ENCODE measurements at places on chromosomes 16 and 17. TPM values are rescaled to one million over a fixed set of nuclear protein-coding genes. Genes with fewer than 3 reads are reported as not detected.
A peak's percentile ranks its signal among the peaks of the same experiment; 100 is the strongest.

Gene TBX4
- total RNA-seq: not detected

Gene CYB5B
- total RNA-seq: 76.1 TPM

Gene SRL
- 5.8 TPM for total RNA-seq

DNA sequence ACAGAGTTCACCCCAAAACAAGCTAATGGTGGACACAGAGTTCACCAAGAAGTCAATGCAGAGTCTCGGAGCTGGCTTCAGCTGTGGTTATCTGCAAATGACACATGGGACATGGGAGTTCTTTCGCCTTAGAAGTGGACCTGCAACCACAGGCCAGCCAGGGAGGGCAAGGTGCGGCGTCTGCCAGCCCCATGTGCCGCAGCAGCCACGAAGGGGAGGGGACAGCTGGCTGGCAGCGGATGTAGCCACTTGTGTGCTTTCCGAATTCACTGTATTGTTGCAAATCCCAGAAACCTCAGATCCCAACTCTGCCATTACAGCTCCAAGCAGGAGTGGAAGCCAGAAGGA, 24.8 kb downstream of the LMF1 start:
- H3K4me3 ChIP-seq: no peak overlapping the region
- peaks cover 13% of the 10 kb centered on the region for H3K36me3 ChIP-seq
- no peak overlapping the region for H3K27ac ChIP-seq
- H3K4me1 ChIP-seq: peaks cover 15% of the 10 kb centered on the region

Gene CACNA1G
- total RNA-seq: 0.09 TPM

DNA sequence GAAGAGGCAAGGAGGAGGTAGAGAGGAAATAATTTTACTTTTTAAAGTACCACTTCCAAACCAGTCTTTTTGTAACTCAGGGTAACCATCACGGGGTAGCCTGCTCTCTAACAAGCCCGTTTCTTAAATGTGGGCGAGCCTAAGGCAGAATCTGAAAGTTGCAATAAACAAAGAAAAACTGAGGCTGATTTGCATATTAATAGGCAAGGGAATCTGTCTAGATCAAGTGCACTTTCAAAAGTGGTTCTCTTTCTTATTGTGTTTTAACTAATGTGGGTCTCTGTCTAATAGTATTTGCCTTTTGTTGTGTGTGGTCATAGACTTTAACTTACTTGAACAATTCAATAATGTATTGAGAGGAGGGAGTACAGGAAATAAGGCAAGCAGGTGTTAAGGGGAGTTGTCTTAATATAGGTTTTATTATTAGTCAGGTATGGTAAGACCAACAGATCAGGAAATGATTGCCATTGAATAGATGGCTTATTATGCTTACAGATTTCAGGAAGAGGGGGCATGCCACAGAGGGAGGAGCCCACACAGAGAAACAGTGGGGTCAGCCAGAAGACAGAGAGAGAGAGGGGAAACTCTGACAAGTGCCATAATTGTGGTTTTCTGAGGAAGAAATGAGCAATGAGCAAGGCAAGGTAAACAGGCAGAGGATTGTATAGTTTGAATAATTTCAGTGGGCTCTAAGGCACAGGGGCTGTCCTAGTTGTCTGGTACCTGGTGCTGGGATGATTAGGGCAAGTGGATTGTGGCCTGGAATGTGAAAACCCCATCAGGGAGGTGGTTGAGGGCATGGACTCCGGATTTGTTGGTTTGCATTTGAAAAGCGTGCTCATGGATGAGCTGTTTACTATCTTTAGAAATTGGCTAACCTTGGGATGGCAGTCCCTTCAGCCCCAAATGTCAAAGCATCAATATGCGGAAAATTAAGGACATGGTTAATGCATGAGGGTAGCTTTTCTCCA, 237.2 kb downstream of the TOX3 start:
- H3K4me3 ChIP-seq: no peak overlapping the region
- no peak for DNase-seq
- H3K27me3 ChIP-seq: no peaks in the 10 kb centered on the region
- H3K27ac ChIP-seq: no peak overlapping the region
- no peaks in the 10 kb centered on the region for H3K36me3 ChIP-seq
- H3K4me1 ChIP-seq: no peaks in the 10 kb centered on the region

DNA sequence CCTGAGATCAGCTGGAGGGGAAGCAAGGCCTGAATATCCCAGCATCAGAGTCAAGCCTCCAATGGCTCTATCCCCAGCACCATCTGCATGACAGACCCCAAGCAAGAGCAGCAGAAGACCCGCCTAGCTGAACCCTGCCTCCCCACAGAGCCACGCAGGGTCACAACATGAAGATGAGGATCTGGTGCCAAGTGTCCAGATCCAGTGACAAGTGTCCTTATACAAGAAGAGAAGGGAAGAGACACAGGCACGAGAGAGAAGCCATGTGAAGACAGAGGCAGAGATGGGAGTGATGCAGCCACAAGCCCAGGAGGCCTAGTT, 28.9 kb downstream of the TNFRSF13B start:
- DNase-seq: no peak
- H3K27me3 ChIP-seq: peaks cover 8% of the 10 kb centered on the region
- no peak overlapping the region for H3K27ac ChIP-seq
- no peaks in the 10 kb centered on the region for H3K4me1 ChIP-seq

- peaks cover 73% of the 10 kb centered on the region for H3K4me1 ChIP-seq
- H3K4me3 ChIP-seq: no peak overlapping the region
- no peak for DNase-seq
- no peak overlapping the region for H3K27ac ChIP-seq
- no peaks in the 10 kb centered on the region for H3K27me3 ChIP-seq
- no peaks in the 10 kb centered on the region for H3K36me3 ChIP-seq
These were observed 3.9 kb downstream of the MIF4GD start for GRCh38 chr17:75267153-75267410.

Gene FNDC8
- not detected for total RNA-seq

- H3K4me3 ChIP-seq: no peak overlapping the region
- no peak overlapping the region for H3K27ac ChIP-seq
- H3K27me3 ChIP-seq: no peaks in the 10 kb centered on the region
- H3K36me3 ChIP-seq: no peaks in the 10 kb centered on the region
- no peaks in the 10 kb centered on the region for H3K4me1 ChIP-seq
- no peak for DNase-seq
These were observed 59.3 kb upstream of the CDH11 start for GRCh38 chr16:65181071-65181561.

DNA sequence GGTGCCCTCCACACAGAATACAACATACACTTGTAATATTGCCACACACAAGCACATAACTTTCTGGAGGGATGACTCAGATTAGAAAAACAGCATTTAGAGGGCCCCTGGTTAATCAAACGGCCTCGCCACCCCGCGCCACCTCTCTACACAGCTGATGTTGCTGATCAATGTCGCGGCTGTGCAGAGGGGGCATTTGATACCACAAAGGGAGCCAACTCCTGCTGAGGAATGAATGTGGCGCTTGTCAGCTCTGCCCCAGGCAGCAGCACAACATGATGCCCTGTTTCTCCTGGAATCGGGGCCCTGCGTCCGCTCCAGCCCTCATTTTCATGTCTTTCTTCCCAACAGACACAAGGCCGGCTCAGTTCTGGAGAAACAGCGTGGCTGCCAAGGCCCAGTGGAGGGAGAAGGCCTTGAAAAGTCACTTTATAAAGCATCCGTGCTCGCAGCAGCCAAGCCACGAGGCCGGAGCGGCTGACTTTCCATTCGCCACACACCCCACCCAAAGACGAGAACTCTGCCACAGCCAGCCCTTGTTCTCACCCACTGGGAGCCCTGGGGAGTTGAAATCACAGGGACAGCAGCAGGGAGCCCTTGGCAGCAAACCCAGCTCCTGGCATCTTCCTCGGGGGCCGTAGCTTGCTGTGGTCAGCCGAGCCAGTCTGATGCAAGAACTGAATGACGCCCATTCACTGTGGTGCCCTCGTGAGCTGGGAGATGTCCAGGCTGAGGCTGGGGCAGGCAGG, 65.6 kb downstream of the XYLT1 start:
- H3K27ac ChIP-seq: no peak overlapping the region
- no peaks in the 10 kb centered on the region for H3K36me3 ChIP-seq
- H3K4me1 ChIP-seq: no peaks in the 10 kb centered on the region

DNA sequence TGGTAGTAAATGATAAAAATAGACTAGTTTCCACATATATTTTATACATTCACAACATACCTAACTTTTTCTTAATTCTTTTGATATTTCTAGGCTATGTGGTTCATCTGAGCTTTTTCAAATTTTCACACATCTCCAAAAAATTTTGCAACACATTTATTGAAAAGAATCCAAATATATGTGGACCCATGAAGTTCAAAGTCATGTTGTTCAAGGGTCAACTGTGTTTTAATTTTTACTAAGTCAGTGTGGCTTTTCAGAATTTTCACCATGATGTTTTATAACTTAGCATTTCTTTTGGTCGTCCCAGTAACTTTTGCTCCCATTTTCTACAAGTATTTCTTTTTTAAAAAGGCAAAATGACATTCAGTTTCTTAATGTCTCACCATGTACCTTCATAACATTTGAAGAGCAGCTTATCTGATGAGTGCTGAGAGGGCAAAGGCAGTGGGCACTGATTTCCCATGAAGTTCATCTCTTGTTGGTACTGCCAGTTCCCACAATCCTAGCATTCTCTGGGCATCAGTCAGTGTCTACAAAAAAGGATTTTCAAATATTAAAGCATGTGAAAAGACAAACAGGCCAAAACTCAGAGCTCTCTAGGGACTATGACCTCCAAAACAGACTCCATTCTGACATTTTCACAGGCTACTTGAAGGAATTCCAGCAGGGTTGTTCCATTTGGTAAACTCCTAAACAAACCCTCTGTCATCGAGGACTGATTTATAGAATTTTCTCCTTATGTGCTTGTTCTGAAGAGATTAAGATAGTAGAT, 80.3 kb downstream of the MRTFB start:
- H3K4me3 ChIP-seq: no peak overlapping the region
- H3K4me1 ChIP-seq: peaks cover 4% of the 10 kb centered on the region
- H3K27ac ChIP-seq: no peak overlapping the region
- no peaks in the 10 kb centered on the region for H3K27me3 ChIP-seq

- no peak overlapping the region for H3K4me3 ChIP-seq
- no peak overlapping the region for H3K27ac ChIP-seq
- no peak for DNase-seq
- H3K4me1 ChIP-seq: peaks cover 16% of the 10 kb centered on the region
- H3K36me3 ChIP-seq: peaks cover 45% of the 10 kb centered on the region
These were observed 27.3 kb upstream of the VPS4A start for GRCh38 chr16:69283851-69284250.

GRCh38 chr16:50539822-50540710, 8.1 kb upstream of the NKD1 start:
- no peaks in the 10 kb centered on the region for H3K36me3 ChIP-seq
- H3K4me1 ChIP-seq: no peaks in the 10 kb centered on the region
- no peak overlapping the region for H3K27ac ChIP-seq
- no peaks in the 10 kb centered on the region for H3K27me3 ChIP-seq
- no peak overlapping the region for H3K4me3 ChIP-seq

Gene DLX3
- not detected for total RNA-seq

Gene GRIN2A
- total RNA-seq: not detected

Gene ST6GALNAC1
- total RNA-seq: 25.3 TPM

DNA sequence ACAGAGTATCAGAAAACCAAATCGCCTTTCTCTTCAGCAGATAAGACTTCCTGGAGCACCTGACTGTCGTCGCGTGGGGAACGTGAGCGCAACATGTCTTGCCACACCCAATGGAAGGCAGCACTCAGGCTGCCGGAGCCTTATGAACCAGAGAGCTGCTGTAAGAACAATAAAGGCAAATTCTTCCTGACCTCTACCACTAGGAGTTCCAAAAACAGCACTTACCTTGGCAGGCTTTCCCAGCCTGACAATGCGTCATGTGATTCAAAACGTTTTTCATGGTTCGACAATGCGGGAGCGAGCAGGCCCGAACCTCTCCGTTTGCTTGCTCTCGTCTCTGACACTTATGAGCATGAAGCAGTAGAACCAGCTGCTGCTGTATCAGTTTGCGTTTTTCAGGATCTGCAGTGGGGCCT, 75.8 kb upstream of the TRAP1 start:
- no peaks in the 10 kb centered on the region for H3K27me3 ChIP-seq
- no peak overlapping the region for H3K27ac ChIP-seq
- no peak overlapping the region for H3K4me3 ChIP-seq

DNA sequence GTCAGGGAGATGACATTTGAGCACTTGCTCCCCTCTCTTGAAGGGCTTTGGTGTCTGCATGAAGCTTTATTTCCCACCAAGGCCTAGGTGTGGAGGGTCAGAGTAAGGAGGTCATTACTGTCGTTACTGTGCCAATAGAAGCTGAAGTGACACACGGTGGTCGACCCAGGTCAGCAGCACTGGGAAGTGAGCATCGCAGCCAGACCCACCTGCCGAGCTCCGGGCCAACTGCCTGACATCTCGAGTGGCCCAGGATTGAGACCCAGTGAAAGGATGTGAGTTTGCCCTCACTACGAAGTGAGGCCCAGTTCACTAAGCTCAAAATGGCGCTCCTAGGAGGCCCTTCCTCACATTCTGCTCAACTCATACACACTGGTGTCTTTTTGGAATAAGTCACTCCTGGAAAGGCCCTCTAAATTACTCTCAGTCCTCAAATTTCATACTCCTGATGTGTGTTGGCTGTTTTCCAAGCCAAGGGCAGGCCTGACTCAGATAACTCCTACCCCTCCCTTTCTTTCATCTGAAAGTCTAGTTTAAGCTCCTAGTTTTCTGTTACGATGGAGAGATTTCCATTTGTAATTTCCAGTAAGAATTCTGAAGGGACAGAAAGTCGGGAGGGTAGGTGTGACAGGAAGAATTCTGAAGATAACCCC, 200.4 kb downstream of the LGALS9B start:
- H3K36me3 ChIP-seq: peaks cover 16% of the 10 kb centered on the region
- no peak overlapping the region for H3K4me3 ChIP-seq
- H3K27ac ChIP-seq: peak overlapping the region; percentile 43
- no peaks in the 10 kb centered on the region for H3K27me3 ChIP-seq
- peaks cover 8% of the 10 kb centered on the region for H3K4me1 ChIP-seq
- no peak for DNase-seq

DNA sequence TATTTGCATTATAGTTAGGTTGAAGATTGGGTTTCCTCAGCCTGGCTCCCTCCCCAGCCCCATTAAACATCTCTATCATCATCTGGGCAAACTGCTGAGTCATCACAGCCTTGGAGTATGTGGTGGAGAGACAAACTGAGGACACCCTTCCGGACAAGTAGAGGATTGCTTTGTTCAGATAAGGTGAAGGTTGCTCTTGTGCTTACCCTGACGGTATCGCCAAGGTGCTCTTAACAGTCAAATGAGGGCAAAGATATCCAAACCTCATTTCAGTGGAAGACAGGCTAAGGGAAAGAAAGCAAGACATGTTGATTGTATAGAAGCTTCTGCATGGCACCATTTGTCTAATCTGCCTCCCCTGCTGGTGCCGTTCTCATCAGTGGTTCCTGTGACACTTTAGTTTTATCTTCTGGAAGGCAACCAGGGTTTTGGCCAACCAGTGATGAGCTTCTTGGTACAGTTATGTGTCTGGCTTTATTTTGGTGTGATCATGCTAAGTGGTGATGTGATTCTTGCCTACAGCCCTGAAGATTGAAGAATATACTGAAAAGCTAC, 56.9 kb upstream of the LGALS9 start:
- H3K27ac ChIP-seq: no peak overlapping the region
- H3K27me3 ChIP-seq: no peaks in the 10 kb centered on the region
- peaks cover 73% of the 10 kb centered on the region for H3K4me1 ChIP-seq
- peaks cover 21% of the 10 kb centered on the region for H3K36me3 ChIP-seq
- no peak overlapping the region for H3K4me3 ChIP-seq
- no peak for DNase-seq

GRCh38 chr17:57985675-57985974, 2.4 kb downstream of the VEZF1 start:
- peaks cover 39% of the 10 kb centered on the region for H3K4me1 ChIP-seq
- H3K27ac ChIP-seq: no peak overlapping the region
- DNase-seq: no peak
- H3K4me3 ChIP-seq: no peak overlapping the region
- H3K36me3 ChIP-seq: peaks cover 18% of the 10 kb centered on the region

GRCh38 chr17:72056727-72057290, 64.0 kb upstream of the SOX9 start:
- no peaks in the 10 kb centered on the region for H3K4me1 ChIP-seq
- H3K36me3 ChIP-seq: no peaks in the 10 kb centered on the region
- no peak for DNase-seq
- H3K27ac ChIP-seq: no peak overlapping the region
- no peaks in the 10 kb centered on the region for H3K27me3 ChIP-seq

All from spleen (tissue), 13 donors.